ENCODE measurements at places on chromosomes 6 and 20. TPM values are rescaled to one million over a fixed set of nuclear protein-coding genes. Genes with fewer than 3 reads are reported as not detected.

DNA sequence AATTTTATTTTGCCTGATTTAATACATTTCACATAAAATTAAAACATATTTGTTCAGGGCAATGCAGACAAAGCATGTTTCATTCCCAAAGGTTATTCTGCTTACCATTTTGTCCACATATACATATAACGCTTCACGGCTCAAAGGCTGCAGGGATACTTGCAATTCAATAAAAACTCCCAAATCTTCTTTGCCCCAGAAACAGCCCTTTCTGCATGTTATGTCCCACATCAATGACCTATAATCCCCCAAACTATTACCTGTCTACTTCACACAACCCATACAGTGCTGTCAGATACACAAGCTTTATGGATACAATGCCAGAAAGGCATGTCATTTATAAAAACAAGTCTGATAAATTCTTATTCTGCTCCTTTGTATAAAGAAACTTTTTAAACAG lies 20.2 kb downstream of the SNX5 start:
- no peak for DNase-seq

The GSTA2 gene
- total RNA-seq, result not detected

The NHLRC1 gene
- 0.16 TPM for total RNA-seq

GRCh38 chr20:1734269-1734858 lies 76.8 kb upstream of the SIRPG start:
- DNase-seq, result no peak

GRCh38 chr6:1164600-1164999 lies 147.3 kb upstream of the FOXQ1 start:
- DNase-seq, result no peak

DNA sequence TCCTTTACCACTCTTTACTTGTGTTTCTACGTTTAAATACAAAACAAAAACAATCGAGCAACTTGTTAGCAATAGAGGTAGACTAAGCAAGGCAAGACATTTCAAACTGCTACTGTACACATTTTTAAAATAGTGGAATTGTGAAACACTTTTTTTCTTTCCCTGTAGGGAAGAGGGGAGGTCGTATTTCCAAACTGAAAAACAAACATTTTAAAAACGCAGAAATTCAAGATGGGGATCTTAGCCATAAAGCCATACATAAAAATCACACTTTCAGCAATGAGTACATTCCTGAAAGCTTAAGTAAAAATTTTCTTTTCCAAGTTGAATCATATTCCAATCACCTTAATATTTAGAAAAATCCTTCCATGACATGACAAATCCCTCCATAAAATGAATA lies 267.6 kb downstream of the LAMA2 start:
- no peak for DNase-seq

The TFAP2C gene
- not detected for total RNA-seq

All from activated naive CD8-positive, alpha-beta T cell treated with anti-CD3 and anti-CD28 coated beads for 36 hours (primary cell).